Activated CD4-positive, alpha-beta T cell treated with anti-CD3 and anti-CD28 coated beads, Interleukin-2, amount 50 U/mL, for 1 hour (primary cell): ENCODE measurements at places on chromosomes 16 and 17.

GRCh38 chr17:40664582-40665333 lies at the start of gene KRT222:
TSS of gene KRT222 (minus strand) at chr17:40665177. CDS start at chr17:40665099, 78 bp downstream.
- DNase-seq, result no peak

DNA sequence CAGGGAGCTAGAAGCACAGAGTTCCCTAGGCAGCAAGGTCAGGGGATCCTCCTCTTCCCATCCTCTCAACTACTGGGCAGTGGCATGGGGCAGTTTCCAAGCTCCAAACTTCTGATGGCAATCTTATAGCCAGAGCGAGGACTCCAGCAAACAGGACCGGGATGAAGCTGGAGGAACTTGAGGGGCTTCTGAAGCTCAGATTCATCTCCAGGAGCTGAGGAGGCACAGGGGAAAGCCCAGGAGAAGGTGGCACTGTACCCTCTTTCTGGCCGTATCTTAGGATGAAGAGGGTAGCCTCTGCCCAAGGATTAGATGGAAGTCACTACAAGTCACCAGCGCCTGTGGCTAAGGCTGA lies 50.0 kb upstream of the RPL38 start:
- no peak for DNase-seq

GRCh38 chr17:58626905-58627304 lies 64.9 kb downstream of the TEX14 start:
- DNase-seq, result no peak

DNA sequence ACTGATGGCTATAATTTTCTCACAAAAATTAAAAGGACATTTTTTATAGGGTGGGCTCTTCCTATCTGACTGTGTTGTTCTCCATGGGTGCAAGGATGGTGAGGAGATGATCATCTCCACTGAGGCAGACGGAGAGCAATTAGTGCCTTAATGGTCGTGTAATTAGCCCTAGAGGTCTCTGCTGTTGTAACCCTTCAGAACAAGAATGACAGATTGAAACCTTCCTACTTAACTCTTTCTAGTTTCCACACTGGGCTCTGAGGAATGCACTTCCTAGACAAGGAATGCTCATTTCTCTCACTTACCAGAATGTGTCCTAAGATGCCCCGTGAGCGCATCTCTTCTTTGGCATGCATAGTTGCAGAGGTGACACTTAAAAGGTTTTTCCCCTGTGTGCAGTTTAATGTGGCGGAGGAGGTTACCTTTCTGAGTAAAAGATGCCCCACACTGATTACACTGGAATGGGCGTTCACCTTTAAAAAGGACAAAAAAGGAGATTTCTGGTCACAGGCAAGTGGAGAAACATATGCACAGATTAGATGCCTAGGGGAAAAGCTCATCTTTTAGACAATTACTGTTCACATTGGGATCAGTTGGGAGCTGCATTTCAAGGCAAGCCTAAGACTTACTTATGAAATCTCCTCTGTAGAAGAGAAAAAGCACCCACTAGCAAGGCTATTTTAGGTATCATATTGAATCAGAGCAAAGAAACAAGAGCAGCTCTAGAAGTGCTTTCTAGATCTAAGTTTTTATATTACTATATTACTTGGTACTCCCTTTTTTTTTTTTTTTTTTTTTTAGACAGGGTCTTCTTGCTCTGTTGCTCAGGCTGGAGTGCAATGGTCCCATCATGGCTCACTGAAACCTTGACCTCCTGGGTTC lies 53.6 kb downstream of the GRB7 start:
- no peak for DNase-seq

DNA sequence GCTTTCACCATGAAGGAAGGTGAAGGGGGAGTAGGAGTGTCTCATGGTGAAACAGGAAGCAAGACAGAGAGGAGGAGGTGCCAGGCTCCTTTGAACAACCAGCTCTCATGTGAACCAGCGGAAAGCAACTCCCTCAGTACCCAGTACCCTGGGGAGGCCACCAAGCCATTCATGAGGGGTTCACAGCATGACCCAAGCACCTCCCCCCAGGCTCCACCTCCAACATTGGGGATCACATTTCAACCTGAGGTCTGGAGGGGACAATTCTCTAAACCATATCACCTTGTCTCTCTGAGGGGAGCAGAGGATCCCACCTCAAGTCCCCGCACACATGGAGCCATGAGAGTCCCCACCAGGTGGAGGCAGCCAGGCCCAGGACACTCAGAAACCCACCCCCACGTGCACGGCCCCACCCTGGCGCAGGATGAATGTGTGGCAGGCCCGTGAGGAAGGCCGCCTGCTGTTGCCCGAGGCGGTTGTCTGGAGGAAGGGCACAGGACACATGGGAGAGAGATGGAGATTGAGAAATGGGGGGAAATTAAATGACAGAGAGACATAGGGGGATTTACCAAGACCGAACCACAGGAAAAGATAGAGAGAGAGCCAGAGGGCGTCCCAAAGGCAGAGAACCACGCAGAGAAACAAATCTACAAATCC lies 85.9 kb downstream of the TMEM132E start:
- DNase-seq, result no peak

DNA sequence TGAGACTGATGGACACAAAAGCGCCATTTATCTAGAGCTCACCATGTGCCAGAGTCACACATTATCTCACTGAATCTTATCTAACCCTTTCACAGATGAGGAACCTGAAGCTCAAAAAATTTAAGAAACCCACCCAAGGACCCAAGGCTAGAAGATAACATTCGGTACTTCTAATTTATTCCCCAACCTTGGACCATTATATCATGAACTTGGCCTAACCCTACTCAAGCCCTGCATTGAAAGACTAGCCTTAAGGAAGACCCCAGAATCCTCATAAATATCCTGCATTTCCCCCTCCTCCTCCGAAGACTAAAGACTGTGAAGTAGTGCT lies 548 bp upstream of the DYNC1LI2 start:
- no peak for DNase-seq

DNA sequence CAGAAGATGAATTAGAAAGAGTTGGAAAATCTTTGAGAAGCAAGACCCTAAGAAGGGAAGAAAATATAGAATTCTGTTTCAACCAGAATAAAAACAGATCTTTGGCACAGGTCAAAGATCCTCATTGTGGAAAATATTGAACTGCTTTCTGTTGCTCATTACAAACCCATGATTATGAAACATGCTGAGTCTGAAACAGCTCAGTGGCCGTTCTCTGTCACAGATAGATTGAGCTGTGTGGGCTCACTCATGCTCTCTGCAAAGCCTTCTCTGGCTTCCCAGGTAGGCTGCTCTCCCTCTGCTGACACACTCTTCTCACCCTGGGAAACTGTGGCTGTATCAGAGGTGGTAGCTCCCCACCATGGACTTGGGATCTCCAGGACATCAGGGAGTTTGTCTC lies 3.4 kb upstream of the KRT38 start:
- no peak for DNase-seq

DNA sequence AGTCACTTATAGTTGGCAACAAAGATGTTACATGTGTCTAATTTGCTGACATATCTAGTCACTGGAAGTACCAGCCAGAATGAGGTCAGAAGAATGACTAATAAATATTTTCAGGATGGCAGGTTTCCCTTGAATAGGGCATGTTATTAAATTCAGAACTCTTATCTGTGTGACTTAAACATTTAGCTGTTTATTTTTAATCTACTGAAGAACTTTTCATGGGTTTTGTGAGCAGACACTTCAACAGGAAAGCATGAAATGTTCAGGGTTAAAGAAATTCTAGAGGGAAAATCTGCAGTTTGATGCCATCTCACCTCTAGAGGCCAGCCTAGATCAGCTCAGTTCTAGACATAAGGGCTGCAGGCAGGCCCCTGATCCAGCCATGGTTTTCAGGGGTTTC lies 13.2 kb downstream of the JPT2 start:
- DNase-seq, result no peak

- DNase-seq, result no peak
Measured at GRCh38 chr16:3874242-3874641, 6.3 kb downstream of the CREBBP start.

GRCh38 chr16:69055008-69055407 lies 50.4 kb upstream of the HAS3 start:
- DNase-seq, result no peak

DNA sequence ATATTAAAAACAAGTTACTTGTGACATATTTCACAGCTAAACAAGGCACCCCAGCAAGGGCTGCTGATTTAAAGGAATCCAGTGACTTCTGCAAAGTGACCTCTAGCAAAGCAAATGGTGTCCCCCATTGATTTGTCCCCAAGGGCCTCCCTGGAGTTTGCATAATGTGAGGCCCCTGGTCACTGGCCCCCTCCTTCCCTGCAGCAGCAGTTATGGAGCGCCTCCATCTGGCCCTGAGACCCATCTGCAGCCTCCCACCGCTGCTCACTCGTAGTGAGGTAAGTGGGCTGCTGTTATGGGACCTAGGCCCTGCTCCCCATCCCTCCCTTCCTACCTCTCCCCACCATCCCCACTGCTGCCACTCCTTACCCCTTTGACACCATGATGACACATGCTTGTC lies 19.6 kb upstream of the EEF2K start:
- no peak for DNase-seq

DNA sequence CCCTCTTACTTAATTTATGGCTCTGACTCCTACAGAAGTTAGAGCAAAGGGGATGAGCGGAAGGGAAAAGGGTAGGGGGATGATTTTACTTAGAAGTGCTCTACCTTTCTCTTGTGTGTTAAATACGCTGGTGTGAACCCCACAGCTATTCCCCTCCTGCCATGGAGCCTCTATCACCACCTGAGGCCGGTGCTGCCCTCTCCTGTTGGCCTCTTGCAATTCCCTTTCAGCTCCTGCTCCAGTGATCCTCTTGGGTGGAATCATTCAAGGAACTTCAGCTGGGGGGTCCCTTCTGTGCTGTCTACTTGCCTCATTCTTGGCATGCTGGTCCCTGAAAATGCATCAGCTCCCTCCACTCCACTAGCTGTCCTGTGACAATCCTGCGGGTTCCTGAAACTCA lies 41.8 kb upstream of the CDH8 start:
- DNase-seq, result no peak

- peak; percentile 11 for DNase-seq
Measured at GRCh38 chr17:8326511-8327302, 12.9 kb upstream of the ODF4 start.

GRCh38 chr17:62188713-62189112 lies 123.6 kb upstream of the MED13 start:
- no peak for DNase-seq

DNA sequence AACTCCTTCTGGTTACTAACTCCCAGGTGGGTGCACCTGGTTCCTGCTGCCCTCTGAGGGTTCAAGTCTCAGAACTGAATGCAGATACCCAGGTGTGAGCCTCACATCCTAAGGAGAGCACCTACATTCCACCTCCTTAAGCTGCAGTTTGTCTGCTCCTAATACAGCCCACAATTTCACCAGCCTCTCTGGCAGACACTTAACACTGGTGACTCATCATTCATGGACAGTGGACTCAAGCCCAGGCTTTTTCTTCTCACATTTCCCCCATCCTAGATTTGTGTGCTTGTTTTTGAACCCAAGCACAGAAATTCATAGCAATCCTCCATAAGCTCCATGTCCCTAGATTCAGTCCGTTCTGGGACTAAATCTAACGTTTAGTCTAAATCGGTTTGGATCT lies 7.0 kb upstream of the MAF start:
- no peak for DNase-seq

- no peak for DNase-seq
Measured at GRCh38 chr16:84541999-84542817, 37.7 kb upstream of the MEAK7 start.

GRCh38 chr17:31073411-31073810 lies 21.4 kb upstream of the NF1 start:
- no peak for DNase-seq

DNA sequence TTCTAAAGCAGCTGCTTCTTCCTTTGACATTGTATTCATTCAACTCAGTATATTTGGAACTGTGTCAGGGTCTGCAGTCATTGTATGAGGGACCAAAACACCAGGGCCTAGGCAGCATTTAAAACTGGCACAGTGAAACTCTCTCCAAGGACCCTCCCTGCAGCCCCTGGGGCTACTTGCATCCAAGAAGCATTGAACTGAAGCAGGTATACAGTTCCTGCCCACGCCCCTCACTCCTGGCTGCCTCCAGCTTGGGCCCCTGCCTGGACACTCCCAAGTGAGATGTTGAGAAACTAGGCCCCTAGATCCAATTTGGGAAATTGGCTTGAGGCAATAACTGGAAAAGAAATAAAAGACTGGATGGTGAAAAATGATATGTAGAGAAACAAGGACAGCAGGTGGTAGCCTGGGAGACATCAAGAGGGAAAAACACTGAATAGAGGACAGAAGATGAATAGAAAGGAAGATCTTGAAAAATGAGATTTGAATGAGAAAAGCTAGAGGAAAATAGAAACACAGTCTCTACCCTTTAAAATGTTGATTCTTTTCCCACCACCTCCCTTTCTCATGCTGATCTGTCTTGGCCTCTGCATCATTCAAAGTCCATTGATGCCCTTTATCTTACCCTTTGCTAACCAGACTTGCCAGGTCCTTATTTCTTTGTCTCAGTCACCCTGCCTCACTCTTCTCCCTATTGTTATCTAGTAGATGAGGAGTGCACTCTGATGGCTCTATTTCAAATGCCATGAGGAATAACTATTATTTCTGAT lies 368.8 kb upstream of the CDH8 start:
- DNase-seq, result no peak

DNA sequence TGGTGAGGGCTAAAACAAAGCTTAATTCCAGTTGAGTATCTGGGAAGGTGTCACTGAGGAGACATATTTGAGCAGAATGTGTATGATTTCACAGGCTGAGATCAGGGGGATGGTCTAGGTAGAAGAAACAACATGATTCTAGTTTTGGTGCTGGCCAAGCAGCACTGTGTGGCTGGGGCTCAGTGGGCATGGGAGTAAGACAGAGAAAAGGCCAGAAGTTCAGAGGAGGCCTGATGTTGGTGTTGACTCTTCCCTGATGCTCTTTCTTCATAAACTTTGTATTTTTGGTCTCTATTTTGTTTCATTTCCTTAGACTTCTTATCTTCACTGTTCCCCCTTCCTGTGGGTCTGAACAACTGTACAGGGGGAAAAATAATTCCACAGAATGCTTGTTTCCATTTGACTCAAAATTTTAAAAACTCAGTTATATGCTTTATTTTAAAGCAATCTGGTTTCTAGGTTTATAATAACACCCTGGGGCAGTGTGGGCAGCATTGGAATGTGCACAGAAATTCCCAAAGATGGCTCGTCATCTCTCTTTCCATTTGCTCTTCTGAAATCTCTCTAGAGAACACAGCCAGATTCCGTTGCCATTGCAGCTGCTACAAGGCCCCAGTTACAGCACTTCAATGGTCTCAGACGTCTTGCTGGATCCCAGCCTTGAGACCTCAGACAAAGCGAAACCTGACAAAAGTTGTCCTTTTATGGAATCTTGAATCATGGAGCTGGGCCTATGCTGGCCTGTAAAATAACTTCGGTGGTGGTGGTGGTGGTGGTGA lies 68.3 kb downstream of the SNX11 start:
- DNase-seq, result no peak

DNA sequence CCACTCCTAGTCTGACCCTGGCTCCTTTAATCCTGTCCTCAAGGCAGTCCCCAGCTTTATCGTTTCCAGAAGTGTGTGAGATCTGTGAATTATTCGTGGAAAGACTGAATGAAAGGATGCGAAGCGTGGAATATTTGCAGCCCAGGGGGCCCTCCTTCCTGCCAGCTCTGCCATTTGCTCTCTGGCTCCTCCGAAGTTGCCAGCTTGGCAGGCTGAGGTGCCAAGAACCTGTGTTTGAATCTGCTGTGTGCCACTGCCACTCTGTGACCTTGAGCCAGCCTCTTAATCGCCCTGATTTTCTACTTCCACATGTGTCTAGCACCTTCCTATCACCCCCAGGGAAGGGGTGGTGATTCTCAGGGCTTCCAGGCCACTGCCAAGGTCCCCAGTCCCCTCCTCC lies 10.8 kb downstream of the TBKBP1 start:
- DNase-seq, result no peak

GRCh38 chr16:17556276-17557052 lies 85.7 kb upstream of the XYLT1 start:
- no peak for DNase-seq
